ENCODE measurements at places on chromosomes 3 and 15.

DNA sequence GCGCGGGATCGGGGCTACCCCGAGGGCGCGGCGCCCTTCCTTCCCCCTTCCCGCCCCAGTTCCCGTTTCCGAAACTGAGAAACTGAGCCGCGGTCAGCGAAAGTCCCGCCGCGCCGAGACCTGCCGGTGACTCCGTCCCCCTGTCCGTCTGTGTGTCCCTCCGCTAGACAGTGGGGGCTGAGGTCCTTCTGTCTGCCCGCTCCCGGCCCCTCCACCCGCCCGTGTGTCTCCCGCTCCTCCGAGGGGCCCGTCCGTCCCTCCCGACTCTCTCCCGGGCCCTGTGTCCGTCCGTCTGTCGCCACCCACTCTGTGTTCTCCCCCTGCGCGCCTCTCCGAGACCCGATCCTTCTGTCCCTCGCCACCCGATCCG lies 426 bp downstream of the PRKCD start:
- DNase-seq = no peak

DNA sequence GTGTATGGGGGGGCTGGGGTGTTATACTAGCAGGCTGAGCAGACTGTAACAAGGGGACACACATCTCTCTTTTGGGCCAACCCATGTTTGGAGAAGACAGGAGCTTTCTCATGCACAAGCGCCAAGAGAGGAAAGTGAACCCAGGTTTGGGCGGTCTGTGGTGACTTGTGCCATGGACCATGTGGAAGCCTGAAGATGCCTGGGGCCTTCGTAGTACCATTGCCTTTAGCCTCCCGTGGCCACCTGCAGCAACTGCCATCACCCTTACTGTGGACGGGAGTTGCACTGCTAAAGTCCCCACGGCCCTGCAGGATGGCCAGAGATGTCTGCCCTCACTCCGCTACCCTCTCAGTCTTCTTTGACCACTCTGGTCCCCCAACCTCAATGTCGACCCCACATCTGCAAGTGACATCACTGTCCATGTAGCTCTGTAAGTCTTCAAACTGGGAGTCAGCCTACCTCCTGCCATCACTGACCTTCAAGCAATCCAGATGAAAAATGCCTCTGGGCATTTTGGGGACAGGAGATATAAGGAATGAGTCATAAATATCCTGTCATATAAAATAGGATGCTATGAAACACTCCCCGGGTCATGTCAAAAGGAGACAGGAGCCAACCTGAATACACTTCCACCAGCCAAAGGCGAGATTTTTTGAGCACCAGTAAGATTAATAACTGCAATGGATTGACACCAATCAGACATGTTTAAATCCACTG lies 74.7 kb upstream of the C15orf39 start:
- DNase-seq = no peak

GRCh38 chr3:150931745-150932144 lies 26.5 kb upstream of the MINDY4B start:
- no peak for DNase-seq

DNA sequence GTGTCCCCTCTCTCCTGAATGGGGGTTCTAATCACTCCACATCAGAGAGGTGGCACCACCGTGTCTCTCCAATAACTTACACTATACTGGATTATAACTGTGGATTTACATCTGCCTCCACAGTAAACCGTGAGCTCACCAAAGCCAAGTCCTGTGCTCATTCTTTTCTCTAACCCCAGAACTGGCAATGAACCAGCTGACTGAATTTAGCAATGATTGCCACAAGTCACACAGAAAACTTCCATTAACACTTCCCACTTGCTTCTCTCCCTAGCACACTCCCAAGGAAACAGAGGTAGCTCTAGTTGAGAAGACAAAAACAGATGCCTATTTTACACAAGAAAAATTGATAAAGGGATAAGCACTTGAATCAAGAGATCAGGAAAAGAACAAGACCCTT lies 361.3 kb downstream of the ULK4 start:
- DNase-seq = no peak

GRCh38 chr3:180294282-180295027 lies 257.7 kb upstream of the PEX5L start:
- DNase-seq = no peak

- DNase-seq = no peak
These were observed 22.9 kb downstream of the ATP8B4 start for GRCh38 chr15:50095938-50096821.

DNA sequence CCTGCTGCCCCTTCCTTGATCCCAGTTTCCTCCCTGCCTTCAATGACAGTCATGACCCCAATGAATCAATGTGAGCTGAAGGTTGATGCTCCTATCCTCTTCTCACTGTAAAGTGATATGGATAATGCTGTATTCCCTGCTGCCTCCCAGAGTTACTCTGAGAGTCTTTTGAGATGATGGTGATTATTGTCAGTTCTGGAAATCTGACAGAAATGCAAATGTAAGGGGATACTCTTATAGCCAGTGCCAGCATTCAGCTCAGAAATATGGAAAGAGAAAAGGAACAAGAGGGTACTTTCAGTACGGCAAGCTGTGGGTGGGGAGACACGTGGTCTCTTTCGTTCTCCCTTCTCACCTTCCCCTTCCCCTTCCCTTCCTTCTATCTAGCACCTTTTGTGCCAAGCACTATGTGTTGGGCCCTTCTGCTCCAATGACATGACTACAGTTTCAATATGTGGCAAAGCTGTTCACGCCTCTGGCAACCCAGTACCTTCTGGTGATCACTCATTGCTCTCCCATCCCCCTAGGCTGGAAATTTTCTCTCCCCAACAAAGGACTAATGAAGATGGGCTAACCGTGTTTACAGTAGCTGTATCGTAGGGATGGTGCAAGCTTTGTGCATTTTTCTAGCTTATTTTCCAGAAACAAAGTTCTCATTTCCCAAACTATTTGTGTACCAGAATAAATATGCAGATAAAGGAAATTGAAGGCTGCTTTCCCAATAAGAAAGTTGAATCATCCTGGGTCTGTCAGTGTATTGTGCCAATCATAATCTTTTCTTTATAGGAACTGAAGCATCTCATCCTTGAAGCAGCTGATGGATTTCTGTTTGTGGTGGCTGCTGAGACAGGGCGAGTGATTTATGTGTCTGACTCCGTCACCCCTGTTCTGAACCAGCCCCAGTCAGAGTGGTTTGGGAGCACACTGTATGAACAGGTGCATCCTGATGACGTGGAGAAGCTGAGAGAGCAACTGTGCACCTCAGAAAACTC lies 70.3 kb downstream of the ARNT2 start:
- DNase-seq = no peak

- no peak for DNase-seq
These were observed 48.0 kb downstream of the EEFSEC start for GRCh38 chr3:128201158-128201755.

DNA sequence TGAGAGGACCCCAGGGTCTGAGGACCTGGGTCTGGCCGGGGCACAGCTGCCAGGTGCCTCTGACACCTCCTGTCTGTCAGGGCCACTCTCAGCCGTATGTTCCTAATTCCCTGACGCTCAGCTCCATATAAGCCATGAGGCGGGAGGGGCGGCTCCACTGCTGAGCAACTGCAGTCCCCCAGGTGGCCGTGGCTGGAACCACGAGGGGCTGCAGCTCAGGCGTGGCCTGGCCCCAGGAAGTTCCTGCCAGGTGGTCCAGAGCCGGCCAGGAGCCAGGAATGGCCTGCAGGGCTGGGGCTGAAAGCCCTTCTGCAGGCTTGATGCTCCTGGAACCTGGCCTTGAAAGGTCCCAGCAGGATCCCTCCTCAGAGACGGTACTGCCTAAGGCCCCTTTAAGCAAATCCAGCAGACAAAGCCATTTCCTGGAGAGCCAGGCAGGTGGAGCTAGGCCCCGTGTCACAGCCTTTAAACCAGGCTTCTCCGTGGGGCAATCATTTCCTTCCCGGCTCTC lies 118.0 kb downstream of the CHSY1 start:
- no peak for DNase-seq

DNA sequence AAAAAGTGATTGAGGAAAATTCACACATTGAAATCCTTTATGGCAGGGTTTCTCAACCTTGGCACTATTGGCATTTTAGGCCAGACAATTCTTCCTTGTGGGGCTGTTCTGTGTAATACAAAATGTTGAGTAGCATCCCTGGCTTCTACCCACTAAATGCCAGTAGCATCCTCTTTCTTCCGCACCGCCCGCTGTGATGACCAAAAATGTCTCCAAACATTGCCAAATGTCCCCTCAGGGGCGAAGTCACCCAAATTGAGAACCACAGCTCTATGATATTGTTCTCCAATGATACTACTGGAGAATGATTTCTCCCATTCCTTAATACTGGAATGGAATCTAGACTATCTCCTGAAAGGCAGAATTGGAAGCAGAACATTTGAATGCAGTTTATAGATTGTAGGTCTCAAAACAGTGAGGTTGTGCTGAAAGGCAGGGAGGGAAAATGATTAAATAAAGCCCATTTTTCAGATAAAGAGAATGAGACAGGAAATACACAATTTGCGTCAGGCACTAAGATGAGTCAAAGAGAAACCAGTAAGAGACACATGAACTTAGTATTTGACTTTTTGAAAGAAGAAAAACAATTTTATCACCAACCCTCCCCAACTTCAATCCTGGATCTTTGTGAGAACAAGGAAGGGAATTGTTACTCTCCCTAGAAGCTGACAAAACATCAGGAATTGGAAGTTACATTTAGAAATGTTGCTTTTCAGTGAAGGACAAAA lies 101.6 kb upstream of the TNIK start:
- no peak for DNase-seq

DNA sequence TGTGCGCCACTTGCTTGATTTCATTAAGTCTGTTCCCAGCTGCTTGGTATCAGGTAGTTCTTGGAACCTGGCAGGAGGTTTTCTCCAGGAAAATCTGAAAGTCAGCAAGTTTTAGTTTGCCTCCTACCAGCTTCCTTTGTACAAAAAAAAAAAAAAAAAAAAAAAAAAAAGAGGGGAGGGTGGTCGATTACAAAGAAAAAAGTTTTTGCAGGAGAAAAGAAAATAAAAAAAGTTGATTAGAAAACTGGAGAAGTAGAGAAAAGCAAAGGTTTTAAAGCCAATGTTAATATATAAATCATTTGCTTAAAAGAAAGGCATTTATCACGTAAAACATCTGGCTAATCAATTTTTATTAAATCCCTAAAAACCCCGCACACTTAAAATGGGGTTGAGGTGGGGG lies 5.9 kb downstream of the EPHA3 start:
- DNase-seq = no peak

DNA sequence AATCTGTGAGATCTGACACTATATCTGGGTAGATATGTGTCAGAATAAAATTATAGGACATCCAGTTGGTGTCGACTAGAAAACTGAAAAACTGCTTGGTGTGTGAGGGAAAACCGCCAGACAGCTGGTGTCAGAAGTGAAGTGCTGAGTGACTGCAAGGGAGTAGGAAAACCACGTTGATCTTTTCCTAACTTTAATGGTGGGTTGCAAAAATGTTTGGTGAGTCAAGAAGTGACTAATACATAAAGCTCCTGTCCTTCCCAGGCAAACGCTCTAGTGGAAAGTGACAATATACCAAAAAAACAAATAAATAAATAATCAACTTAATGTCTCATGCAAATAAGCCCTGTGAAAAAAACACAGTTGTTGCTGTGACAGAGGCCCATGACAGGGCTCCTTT lies 7.3 kb upstream of the CD96 start:
- no peak for DNase-seq

DNA sequence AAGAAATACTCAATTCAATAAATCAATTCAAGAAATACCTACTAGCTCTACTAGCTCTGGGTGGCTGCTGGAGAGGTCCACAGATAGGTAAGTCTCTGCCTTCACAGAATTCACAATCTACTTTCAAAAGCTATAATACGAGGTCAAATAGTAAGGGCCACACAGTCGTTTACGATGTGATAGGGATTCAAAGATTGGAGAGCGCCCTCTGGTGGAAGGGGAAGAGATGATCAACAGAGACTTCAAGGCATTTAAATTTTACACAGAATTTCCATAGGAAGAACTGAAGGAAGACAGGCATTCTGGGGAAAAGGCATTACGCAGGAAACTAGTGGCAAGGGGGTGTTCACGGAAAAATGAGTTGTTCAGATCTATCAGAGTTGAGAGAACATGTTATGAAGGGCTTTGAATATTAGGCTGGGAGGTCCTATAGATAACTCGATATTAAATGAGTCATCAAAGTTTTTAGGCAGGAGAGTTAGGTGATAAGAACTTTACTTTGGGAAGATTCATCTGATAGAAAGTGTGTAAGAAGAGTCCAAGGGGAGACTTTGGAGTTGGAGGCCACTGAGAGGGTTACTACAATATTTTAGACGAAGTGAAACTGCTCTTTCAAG lies 128.8 kb downstream of the FRMD5 start:
- peak; percentile 36 for DNase-seq

GRCh38 chr3:132641837-132642538 lies 17.6 kb downstream of the ACAD11 start:
- no peak for DNase-seq

GRCh38 chr3:112773864-112774263 lies 72.8 kb downstream of the CD200R1L start:
- DNase-seq = no peak

DNA sequence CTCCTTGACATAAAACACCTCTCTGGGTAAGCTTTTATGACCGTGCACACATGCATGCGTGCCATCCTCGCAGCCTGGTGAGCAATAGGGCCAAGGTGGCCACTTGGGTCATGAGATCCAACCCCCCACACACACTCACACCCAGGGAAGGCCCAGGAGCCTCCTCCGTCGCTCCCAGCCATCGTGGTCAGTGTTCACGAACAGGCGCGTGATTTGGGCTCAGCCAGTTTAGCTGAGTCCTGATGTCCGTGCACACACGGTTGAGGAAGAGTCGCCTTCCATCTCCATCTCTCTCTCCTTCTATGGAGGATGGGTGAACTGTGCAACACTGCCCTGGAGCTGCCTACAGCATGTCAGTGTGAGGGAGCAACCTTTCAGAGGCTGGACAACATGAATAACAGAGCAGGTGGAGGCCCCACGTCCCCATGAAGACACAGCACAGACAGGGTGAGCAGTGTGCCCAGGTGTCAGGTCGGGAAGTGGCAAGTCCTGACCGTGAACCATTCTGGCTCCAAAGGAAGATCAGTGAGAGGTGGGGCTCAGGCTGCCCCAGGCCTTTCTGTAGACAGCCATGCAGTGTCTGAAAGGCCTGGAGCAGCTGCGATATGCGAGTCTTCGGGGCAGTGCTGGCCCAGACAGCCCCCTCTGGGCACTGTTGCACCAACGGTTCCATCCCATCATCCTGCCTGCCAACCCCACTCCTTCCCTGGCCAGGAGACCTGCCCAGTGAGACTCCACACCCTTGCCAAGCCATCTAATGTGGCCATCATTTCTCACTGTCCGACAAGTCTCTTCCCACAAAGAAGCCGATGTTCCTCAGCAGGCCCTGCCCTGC lies 253.4 kb downstream of the OCA2 start:
- no peak for DNase-seq

GRCh38 chr3:101194392-101194791 lies 126.0 kb downstream of the IMPG2 start:
- DNase-seq = no peak

GRCh38 chr3:33839283-33839682 lies 40.9 kb downstream of the PDCD6IP start:
- DNase-seq = no peak

DNA sequence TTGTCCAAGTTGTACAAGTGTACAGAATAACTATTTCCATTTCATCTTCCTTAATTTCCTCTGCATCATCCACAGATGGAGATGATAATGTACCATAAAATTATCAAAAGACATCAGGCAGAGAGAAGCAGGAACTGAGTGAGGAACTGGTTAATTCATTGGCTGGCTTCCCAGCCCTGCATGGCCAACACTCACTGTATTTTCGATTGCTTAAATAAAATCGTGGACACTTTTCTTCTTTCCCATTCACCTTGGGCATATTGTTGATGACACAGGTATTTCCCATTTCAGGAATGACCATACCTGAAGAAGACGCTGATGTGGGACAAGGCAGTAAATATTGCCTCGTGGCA lies 144.2 kb upstream of the ABHD17C start:
- no peak for DNase-seq

Data from activated CD8-positive, alpha-beta memory T cell treated with anti-CD3 and anti-CD28 coated beads for 48 hours (primary cell).